ENCODE measurements at places on chromosomes 3 and 15.

DNA sequence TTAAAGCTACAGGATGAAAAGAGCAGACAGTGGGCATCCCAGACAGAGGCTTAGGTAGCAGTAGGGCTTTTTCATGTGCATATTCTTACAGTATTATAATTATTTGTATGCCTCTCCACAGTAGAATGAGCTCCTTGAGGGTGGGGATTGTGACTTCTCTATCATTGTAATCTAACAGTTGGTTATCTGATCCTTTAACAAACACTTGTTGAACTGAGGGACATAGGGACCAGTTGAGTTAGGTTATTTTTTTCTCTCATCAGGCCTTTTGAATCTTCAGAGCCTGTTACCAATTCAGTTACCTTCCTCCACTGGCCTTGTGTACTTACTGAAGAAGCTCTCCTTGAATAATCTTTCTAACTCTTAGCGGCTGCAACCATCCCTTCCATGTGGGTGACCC lies 1.2 kb downstream of the LSM3 start:
- DNase-seq, result no peak

DNA sequence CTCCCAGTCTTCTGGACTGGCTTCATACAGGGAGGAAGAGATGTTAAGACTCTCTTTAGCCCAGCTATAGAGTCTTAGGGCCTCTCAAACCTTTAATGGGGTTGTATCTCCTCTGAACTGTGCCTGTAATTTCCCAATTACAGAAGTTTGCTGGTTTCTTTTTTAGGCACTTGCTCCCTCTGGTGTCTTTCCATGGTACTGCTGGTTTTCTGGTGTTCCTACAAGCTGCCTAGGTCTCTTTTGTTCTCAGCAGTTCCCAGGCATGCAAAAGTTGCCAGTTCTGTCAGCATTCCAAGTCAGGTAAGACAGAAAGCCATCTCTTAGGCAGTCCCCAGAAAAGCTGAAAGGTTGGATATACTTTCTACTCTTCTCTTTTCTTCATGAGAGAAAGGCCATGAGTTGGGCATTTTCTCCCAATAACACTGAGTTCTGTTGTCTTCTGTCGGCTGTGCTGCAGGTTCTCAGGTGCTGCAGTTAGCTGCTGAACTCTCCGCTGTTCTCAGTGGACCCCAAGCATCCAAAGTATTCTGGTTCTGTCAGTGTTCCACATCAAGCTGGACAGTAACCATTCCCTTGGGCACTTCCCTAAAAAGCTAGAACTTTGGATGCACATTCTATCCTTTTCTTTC lies 54.4 kb upstream of the EHHADH start:
- DNase-seq, result peak; percentile 43

- no peak for DNase-seq
Measured at GRCh38 chr3:22632536-22632935, 570.6 kb upstream of the UBE2E2 start.

GRCh38 chr15:57614241-57614640 lies 22.5 kb downstream of the MYZAP start:
- no peak for DNase-seq

DNA sequence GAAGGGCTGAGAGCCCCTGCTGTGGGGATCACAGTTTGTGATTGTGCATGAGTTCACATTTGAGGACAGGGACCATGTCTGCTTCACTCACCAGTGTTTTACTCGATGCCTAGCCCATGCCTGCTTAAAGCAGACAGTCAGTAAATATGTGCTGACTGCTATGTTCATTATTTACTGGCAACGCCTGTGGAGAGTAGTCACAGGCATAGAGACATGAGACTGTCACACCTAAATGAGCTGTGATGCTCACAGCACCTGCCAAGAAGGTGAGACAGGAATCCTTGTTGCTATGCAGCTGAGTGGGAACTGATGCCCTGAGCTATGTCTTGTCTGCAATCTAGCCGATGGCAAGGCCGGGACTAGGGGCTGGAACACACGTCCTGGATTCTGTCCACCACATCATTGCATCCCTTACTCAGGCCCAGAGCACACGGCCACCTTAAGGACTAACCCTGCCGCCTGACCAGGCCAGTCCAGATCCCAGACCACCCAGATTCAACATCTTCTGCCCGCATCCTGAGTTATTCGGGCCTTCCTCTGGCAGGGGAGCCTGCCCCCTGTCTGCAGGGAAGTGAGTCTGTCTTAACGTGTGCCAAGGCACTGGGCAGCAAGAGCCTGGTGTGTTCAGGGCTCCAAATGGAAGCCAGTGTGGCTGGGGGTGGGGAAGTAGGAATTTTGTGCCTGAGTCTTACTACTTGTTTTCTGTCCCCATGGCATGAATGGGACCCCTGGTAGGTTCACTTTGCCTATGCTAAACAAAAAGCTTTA lies 44.8 kb downstream of the FGD5 start:
- no peak for DNase-seq

Data from NCI-H1694 (cell line).